ENCODE measurements at places on chromosomes 7 and 10. TPM values are rescaled to one million over a fixed set of nuclear protein-coding genes. Genes with fewer than 3 reads are reported as not detected.

DNA sequence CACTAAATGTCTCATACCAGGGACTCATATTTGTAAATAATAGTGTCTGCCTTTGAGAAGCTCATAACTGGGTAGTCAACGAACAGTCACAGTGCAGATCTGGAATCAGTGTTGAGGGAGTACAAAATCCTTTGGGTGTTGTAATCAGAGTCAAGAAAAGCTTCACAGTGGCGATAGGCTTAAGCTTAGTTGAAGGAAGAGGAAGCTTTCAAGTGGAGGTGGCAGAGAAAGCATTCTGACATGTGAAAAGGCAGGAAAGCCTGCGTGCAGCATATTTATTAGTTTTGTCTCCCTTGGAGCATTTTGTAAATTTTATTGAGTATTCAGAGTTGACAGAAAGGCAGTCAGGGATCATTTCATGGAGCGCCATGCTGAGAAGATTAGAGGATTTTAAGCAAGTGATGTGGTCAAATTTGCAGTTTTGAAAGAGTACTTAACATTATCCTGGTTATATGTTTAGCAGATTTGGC is 104.9 kb downstream of the ADK start:
- no peak for DNase-seq

DNA sequence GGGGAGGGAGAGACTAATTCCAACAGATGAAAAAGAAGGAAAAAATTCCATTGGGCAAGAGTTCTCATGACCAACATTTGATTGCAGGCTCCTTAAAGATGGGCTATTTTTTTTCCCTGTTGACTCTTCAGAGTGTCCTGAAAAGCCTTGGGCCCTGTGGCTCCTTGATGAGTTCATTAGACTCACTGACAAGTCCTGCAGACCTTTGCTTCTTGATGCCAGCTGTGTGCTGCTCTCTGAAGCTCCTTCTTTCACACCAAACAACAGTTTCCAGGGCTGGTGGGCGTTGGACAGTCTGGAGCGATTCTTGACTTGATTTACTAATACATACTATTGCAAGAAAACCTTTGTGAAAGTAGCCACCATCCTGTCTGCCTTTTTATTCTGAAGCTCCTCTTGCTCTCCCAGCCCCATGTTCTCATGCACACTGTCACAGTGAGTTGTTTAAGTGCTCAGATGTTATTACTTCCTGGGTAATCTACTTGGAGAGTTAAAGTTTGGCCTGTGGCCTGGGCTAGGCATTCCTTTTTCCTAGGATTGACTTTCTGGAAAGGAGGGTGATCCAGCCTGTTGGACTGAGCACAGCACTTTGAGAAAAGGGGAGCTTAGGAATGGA is 250.3 kb downstream of the PTEN start:
- DNase-seq, result no peak

- no peak for DNase-seq
Measured at GRCh38 chr10:128530301-128530700, 404.1 kb upstream of the MKI67 start.

DNA sequence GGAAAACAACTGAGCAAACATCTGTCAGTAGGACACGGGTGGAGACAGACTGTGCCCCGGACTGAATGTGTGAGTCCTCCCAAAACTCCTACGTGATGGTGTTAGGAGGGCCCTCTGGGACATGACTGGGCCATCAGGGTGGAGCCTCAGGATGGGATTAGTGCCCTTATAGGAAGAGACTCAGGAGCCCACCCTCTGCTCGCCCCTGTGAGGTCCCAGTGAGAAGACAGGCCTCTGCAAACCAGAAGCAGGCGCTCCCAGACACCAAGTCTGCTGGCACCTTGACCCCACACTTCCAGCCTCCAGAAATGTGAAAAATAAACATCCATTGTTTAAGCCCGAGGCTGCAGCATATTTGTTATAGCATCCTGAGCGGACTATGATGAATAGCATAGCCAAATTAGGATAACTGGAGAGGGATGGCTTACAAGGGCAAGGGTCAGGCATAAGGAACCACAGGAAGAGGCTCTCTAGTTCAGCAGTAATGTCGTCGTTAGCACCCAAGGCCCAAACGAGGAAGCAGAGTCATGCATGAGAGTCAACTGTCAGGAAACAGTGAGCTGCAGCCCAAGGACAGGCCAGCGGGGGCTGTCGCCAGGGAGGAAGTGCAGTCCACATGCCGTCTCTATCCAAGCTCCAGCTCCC is 50.6 kb downstream of the PTPRN2 start:
- no peak for DNase-seq

- DNase-seq, result no peak
Measured at GRCh38 chr10:4675808-4676207, 150.2 kb upstream of the AKR1E2 start.

DNA sequence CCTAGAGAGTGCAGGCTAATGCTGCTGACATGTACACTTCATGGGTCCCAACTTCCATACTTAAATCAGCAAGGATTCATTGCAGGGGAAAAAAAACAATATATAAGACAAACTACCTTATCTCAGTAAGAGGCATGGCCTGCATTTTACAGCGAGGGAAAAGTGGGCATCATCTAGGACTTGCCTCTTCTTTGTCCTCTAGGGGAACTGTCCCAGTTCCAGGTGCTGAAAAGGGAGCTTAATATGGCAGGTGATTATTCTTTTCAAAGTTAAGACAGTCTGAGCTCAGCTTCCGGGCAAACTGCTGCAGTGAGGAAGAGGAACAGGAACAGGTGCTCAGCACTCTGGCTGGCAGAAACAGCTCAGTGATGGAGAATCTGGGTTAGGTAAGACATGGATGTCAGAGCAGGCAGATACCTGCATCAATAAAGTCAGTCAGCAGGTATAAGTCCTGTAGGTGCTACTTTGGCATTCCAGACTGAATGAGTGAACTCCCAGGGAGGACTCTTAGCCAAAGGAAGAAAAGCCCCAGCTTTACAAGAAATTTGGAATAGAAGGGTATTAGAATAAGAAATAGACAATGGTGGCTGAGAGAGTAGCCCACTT is 147.2 kb downstream of the TMEM178B start:
- DNase-seq, result peak; percentile 24

GRCh38 chr7:41187322-41187721 is 515.6 kb downstream of the INHBA start:
- no peak for DNase-seq

Gene POLR2J2
- total RNA-seq, result 20.6 TPM

GRCh38 chr7:154950960-154951359 is 52.0 kb downstream of the PAXIP1 start:
- no peak for DNase-seq

DNA sequence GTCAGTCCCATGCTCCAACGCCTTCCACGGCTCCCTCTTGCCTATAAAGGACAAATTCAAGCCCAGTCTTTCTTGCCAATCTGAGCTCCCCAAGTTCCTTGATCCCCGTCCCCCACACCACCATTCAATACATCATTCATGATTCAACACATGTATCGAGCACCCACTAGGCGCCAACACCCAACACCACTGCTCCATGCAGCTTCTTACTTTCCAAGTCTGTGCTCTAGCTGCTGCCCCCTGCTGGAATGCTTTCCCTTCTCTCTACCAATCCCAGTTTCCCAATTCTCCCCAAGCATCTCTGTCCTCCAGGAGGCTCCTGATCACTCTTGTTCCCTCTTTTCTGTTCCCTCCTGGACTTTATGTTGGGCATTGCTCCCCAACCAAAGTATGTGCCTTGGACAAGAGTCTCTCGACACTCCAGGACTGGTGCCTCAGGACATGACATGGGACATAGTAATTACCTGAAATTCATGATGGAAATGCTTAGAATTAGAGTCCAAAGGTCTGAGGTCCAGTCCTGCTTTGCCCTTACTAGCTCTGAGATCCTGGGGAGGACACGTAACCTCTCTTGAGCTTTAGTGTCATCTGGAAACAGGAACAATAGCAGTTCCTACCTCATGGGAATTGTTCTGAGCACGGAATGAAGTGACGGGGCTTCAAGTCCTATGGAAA is 172.7 kb downstream of the NEURL1 start:
- no peak for DNase-seq

All from activated CD8-positive, alpha-beta T cell treated with anti-CD3 and anti-CD28 coated beads, Interleukin-2, amount 10 ng/mL, durations not matched to agents 7 days and 5 days (primary cell).